ENCODE measurements at places on chromosomes 5 and 9.

GRCh38 chr9:124934290-124934689 is 6.6 kb downstream of the GOLGA1 start:
- no peak for DNase-seq

- peak; percentile 82 for DNase-seq
Measured at GRCh38 chr5:55160493-55161209, 680 bp downstream of the GPX8 start.

DNA sequence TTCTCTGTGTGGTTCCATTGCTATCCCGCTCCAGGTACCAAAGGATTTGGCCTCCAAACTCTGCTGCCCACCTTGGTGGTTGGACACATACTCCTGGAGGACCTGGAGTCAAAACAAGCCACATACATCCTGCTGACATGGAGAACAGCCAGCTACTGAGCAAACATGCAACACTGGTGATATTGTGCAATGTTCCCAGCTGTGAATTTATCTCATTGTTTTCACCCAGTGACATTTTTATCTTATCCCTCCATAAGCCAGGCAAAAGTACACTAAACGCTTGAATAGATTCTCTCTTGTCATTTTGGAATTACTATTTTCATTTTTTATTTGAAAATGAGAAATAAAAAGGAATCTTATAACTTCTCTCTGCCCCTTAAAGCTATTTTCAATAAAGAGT is 11.1 kb upstream of the CTSL start:
- no peak for DNase-seq

- no peak for DNase-seq
Measured at GRCh38 chr9:35685506-35685905, 4.2 kb downstream of the TPM2 start.

DNA sequence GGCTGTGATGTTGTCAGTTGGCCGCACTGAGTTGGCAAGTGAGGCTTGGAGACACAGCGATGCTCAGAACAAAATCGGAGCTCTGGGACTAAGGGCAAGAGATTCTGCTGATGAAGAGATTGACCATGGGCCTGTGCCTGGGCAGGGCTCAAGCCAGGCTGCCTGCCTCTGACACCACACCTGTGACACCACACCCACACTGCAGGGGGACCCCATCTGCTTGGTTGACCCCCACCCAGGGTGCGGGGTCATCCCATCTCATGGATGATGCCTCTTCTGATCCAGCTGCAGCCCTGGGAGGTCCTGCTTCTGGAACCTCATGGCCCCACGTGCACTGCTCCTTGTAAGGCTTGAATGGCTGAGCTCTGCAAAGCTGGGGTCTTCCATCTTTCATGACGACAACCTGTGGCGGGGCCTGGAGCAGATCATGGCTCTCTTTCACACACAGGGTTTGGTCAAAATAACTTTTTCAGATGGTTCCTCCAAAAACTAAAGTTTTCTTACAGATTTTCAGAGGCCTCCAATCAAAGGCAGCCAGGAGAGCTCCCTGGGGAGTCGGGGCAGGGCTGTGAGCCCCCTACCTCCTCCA is 185.2 kb downstream of the GADD45G start:
- DNase-seq, result no peak

DNA sequence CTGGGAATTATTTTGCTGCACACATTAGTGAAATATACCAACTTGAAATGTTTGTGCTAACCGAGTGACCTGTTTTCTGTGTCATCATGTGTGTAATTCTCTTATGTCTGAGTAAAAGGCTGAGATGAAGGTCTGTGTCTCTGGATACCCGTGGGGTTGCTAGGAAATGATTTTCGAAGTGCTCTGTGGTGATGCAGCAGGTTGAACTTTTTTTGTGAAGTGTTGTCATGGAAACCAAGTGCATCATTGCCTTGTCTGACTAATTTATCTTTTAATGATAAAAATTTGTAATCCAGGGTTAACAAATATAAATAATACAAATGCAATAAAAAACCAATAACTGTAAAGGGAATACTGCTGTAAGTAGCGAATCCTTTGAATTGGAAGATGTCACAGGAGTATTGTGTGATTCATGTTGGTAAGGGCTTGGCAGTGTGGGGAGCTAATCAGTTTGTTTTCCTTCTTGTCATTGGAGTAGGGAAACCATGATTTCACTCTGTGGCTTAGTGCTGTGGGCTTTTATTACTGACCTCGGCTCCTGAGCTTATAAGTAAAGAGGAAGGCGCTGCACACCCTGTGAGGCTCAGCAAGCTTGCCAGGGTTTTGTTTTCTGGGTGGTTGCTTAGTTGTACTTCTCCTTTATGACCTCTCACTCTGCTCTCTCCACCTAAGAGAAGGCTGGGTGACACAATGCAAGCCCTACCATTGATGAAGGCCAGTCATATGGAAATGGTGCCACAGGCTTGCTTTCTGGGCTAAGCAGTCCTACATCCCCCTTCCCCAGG is 22.3 kb downstream of the PDE8B start:
- DNase-seq, result no peak

DNA sequence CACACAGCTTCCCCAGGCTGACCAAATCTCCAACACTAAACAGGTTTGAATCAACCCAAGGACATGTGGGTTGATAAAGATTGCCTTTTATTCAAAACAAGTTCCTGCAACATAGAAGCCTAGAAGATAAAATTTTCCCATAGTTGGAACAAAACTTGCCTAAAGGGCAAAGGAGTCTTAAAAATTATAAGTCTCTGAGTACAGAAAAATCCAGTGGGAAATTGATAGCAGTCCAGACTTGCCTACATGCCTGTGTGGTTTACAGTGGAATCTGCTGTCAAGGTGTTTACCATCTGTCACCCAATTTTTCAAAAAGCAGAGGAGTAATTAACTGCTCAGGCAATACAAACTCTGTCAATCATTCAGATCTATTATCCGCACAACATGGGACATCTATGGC is 168.2 kb downstream of the PPP2R2B start:
- no peak for DNase-seq

DNA sequence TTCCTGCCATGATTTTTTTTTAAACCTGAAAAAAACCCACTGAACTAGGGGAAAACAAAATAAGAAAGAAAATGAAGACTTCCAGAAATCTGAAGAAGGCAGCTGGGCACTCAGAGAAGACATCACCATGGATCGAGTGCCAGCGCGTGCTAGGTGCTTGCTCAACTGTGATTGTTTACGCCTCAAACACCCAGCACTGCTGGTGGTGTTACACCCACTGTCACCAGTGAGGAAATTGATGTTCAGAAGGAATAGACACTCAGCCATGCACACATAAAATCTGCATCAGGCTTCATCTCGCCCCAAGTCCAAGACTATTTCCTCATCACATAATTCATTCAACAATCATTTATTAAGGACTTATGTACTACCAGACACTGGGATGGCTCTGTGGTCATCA is 82.1 kb downstream of the HRH2 start:
- DNase-seq, result no peak

Measured in SK-N-MC (cell line).